ENCODE measurements at places on chromosomes 1 and 21.

- no peak for DNase-seq
Observed at GRCh38 chr1:16043521-16043920, at the start of gene CLCNKB. Gene CLCNKB (plus strand): TSS chr1:16043782. CDS start chr1:16044493, 711 bp downstream.

- DNase-seq, result peak; percentile 8
Observed at GRCh38 chr1:59692591-59692990, 122.2 kb upstream of the HOOK1 start.

GRCh38 chr1:229159668-229160544 lies 111.0 kb upstream of the RAB4A start:
- no peak for DNase-seq

GRCh38 chr1:154524881-154525280 lies 22.7 kb upstream of the SHE start:
- DNase-seq, result no peak

GRCh38 chr21:36544545-36544944 lies 64.6 kb upstream of the CLDN14 start:
- DNase-seq, result no peak

DNA sequence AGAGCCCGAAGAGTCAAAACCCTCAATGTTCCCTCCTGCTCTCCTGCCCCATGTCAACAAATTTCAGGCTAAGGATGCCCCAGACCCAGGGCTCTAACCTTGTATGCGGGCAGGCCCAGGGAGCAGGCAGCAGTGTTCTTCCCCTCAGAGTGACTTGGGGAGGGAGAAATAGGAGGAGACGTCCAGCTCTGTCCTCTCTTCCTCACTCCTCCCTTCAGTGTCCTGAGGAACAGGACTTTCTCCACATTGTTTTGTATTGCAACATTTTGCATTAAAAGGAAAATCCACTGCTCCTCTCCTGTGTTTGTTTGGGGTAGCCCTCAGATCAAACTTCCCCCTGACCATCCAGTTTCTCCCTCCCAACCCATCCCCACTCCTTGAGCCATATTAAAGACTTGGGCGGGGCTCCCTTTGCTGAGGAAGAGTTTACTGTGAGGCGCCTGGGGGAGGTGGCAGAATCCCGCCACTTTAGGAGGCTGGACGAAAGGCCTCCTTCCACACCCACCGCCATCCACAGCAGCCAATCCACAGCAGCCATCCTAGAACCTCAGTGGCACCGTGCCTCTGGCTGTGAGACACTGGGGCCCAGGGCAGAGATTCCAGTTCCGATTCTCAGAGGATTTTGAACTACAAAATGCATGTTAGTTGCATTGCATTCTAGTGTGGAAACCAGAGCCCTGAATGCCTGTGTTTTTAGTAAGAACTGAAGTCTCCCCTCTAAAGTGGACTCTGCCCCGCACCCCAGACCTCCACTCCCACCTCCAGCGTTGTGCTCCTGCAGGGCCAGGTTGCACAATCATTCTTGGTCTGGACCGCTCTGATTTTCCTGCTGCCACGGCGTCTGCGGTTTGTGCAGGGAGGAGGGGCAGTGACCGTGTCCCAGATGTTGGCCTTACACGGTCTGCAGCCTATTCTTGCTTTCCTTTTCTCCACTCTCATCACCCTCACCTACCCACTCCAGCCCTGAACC lies 3.0 kb downstream of the OLFML3 start:
- no peak for DNase-seq

DNA sequence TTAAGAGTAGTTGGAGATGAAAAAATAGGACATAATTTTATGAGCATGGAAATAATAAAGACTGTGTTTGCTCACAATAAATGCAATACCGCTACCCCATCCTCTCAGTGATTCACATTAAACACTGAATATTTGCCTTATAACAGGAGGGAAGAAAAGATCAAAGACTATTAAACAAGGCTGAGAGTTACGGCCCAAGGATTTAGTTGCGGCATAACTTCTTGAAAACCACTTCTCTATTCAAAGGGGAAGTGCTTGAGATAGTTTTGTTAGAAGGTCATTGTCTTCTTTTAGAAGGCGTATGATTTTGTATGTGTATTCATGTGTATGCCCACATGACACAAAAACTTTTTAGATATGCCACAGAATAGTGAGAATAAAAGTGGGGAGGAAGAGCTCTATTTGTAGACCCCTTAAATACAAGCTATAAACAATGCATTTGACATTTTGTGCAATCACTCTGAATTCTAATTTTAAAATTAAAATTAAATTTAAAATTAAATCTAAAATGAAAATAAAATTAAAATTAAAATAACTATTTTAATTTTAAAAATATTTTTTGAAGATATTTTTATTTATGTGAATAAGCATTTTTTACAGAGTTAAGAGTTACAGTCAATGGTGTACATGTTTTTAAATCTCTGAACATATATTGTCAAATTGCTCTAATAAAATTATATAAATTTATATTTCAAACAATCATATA lies 986.6 kb upstream of the ADAMTS5 start:
- DNase-seq, result no peak

GRCh38 chr1:218377143-218377660 lies 32.1 kb downstream of the TGFB2 start:
- DNase-seq, result peak; percentile 59

GRCh38 chr21:31191553-31191952 lies 152.5 kb downstream of the TIAM1 start:
- DNase-seq, result no peak

GRCh38 chr1:11504599-11504998 lies 25.6 kb downstream of the DISP3 start:
- no peak for DNase-seq

- peak; percentile 55 for DNase-seq
Observed at GRCh38 chr1:179883745-179884138, 1.7 kb downstream of the TOR1AIP1 start.

- DNase-seq, result no peak
Observed at GRCh38 chr1:17696417-17697301, 58.5 kb upstream of the ACTL8 start.

All from stimulated activated naive B cell treated with anti-CD40 and anti-IgM and Interleukin-4, amounts not matched to agents 10 μg/mL and 1 μg/mL and 100 μg/mL, for 72 hours (primary cell).